ENCODE measurements at places on chromosomes 2 and 18.

DNA sequence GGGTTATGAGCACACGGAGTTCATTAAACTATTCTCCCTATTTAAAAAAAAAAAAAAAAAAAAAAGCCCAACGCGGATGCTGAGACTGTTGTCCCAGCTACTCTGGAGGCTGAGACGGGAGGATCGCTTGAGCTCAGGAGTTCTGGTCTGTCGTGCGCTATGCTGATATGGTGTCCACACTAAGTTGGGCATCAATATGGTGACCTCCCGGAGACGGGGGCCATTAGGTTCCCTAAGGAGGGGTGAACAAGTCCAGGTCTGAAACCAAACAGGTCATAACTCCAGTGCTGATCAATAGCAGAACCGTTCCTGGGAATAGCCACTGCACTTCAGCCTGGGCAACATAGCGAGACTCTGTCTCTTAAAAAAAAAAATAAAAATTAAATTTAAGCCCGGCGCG, 12.9 kb upstream of the ANKRD53 start:
- DNase-seq = no peak

DNA sequence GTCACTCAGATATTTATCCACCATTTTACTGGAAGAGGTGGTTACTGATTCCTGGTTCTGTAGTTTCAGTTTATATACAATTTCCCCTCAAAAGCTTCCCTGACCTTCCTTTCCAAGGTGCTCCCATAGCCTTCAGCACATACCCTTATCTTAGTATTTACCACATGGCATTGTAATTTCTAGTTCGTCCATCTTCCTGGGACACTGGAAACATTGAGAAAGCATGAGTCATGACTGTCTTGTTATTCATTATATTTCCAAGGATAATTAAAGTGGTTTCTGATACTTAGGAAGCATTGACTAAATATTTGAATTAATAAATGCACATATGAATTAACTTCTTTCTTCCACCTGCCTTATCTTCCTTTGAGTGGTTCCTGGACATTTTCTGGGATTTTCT, 203.8 kb downstream of the ETAA1 start:
- no peak for DNase-seq

- DNase-seq = no peak
Measured at GRCh38 chr2:133737242-133737993, 169.2 kb upstream of the NCKAP5 start.

- DNase-seq = no peak
Measured at GRCh38 chr2:100964222-100964621, 37.9 kb upstream of the RPL31 start.

- no peak for DNase-seq
Measured at GRCh38 chr2:37692711-37693110, 21.3 kb upstream of the CDC42EP3 start.

DNA sequence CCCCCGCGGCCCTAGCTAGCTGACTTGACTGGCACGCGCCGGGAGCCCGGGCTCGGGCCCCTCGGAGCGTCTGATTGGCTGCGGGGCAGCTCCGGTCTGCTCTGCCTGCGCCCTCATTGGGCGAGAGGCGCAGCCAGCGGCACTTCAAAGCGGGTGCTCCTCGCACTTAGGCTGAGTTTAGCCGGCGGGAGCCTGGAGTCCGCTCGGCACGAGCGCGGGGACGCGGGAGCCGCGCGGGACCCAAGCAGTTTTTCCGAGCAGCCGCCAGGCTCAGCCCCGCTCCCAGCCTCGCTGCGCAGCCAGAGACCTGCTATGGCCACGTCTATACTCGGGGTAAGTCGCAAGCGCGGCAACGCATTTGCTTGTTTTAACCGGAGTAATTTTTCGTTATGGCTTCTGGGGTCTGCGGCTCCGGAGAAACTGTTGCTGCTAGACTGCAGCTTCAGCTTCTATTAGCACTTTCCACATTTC, at the start of gene SP9:
SP9 (plus strand) TSS at position 174 of the 471 bp plus-strand sequence; CDS start at position 313, 139 bp downstream.
- no peak for DNase-seq

GRCh38 chr2:65749545-65749944, 317.1 kb upstream of the SPRED2 start:
- DNase-seq = no peak

GRCh38 chr2:126513033-126513432, 142.9 kb upstream of the GYPC start:
- DNase-seq = no peak
